Stomach (tissue), 19 donors: ENCODE measurements at places on chromosomes 5 and 9. TPM values are rescaled to one million over a fixed set of nuclear protein-coding genes. Genes with fewer than 3 reads are reported as not detected.

CCDC171 gene
- 11.4 TPM for total RNA-seq

SPATA9 gene
- total RNA-seq = not detected

NUDT12 gene
- 3.2 TPM for total RNA-seq

CDKN2A gene
- total RNA-seq = not detected

GRCh38 chr5:147504011-147504410, 5.9 kb downstream of the DPYSL3 start:
- DNase-seq = no peak
- H3K27me3 ChIP-seq = peaks cover 15% of the 10 kb centered on the region
- peak overlapping the region; percentile 39 for H3K27ac ChIP-seq
- H3K36me3 ChIP-seq = no peaks in the 10 kb centered on the region

DNA sequence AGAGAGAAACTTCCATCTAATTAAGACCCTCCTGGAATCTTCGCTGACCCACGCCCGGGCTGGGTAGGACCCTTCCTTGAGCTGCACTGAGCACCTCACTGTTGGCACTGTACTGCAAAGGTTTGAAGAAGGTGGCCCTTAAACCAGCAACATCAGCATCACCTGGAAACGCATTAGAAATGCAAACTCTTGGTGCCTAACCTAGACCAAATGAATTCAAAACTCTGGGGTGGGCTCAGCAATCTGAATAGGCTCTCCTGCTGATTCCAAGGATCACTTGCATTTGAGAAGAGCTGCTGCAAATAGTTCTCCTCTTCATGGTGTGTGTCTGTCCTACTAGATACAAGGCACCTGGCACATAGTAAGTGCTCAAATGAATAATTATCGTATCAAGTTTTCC, 2.7 kb upstream of the ZNF618 start:
- H3K27ac ChIP-seq = no peak overlapping the region
- DNase-seq = no peak
- no peaks in the 10 kb centered on the region for H3K36me3 ChIP-seq
- peaks cover 24% of the 10 kb centered on the region for H3K4me1 ChIP-seq
- H3K27me3 ChIP-seq = no peaks in the 10 kb centered on the region
- no peak overlapping the region for H3K4me3 ChIP-seq

DNA sequence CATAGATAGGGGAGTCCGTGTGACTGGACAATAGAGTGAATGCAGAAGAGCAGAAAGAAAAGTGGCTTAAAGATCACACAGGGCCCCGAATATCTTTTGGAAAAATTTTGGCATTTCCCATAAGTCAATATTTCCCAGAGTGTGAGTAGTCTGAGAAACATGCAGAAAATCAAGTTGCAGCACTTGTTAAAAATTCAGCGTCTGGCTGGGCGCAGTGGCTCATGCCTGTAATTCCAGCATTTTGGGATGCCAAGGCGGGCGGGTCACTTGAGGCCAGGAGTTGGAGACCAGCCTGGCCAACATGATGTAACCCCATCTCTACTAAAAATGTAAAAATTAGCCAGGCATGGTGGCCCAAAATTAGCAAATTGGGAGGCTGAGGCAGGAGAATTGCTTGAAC, 227.0 kb downstream of the DRD1 start:
- DNase-seq = no peak
- no peaks in the 10 kb centered on the region for H3K27me3 ChIP-seq
- H3K4me3 ChIP-seq = no peak overlapping the region
- peaks cover 12% of the 10 kb centered on the region for H3K4me1 ChIP-seq

DNA sequence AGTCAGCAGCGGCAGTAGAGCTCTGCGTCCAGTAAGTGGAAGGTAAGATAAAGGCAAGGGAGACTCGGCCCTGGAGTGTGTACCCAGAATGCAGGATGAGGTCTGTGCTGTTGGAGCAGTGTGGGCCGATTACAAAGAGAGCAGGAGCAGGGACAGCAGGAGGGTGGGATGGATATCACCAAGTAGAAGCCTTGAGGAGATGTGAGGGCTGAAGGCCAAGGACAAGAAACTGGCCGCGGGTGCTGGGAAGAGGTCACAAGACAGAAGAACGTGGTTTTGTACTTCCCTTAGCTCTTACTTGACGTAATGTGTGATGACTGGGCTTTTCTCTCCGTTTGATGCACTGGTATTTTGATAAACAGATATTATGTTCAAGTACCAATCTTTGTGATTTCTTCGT, 43.7 kb downstream of the OR2V1 start:
- H3K36me3 ChIP-seq = no peaks in the 10 kb centered on the region
- no peak overlapping the region for H3K27ac ChIP-seq
- no peaks in the 10 kb centered on the region for H3K4me1 ChIP-seq
- no peak overlapping the region for H3K4me3 ChIP-seq

GRCh38 chr5:74375271-74375670, 265.3 kb downstream of the ENC1 start:
- H3K27me3 ChIP-seq = no peaks in the 10 kb centered on the region
- no peak for DNase-seq
- H3K36me3 ChIP-seq = no peaks in the 10 kb centered on the region

DNA sequence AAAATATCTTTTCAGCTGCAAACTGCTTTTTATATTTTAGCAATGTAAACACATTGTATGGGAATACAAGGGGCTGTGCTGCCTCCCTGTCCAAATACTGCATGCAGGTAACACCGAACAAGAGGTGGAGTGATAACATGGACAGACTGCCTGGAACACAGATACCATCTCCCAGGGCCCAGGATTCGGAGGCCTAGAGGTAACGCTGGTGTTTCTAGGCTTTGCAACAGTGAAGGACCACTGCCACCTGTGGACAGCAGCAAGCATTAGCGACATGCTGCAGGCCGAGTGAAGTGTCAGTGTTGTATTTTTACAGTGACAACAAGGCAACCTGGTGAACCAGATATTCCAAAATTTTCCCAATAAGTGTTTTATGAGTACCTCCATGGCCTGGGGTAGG, 379.1 kb downstream of the DMRT2 start:
- no peaks in the 10 kb centered on the region for H3K27me3 ChIP-seq
- DNase-seq = no peak
- no peak overlapping the region for H3K4me3 ChIP-seq
- no peak overlapping the region for H3K27ac ChIP-seq

GRCh38 chr5:163846512-163846911, 341.1 kb downstream of the MAT2B start:
- H3K27me3 ChIP-seq = no peaks in the 10 kb centered on the region
- DNase-seq = no peak
- H3K4me3 ChIP-seq = no peak overlapping the region
- no peaks in the 10 kb centered on the region for H3K36me3 ChIP-seq

GRCh38 chr9:108087781-108088180, 598.2 kb upstream of the KLF4 start:
- no peaks in the 10 kb centered on the region for H3K36me3 ChIP-seq
- no peaks in the 10 kb centered on the region for H3K4me1 ChIP-seq
- no peak overlapping the region for H3K4me3 ChIP-seq
- no peaks in the 10 kb centered on the region for H3K27me3 ChIP-seq
- DNase-seq = no peak

- H3K36me3 ChIP-seq = no peaks in the 10 kb centered on the region
- no peak overlapping the region for H3K4me3 ChIP-seq
- no peak overlapping the region for H3K27ac ChIP-seq
- no peaks in the 10 kb centered on the region for H3K4me1 ChIP-seq
- H3K27me3 ChIP-seq = no peaks in the 10 kb centered on the region
Observed at GRCh38 chr9:76878933-76879332, 27.0 kb downstream of the PRUNE2 start.
